ENCODE measurements at places on chromosomes 5 and 9.

DNA sequence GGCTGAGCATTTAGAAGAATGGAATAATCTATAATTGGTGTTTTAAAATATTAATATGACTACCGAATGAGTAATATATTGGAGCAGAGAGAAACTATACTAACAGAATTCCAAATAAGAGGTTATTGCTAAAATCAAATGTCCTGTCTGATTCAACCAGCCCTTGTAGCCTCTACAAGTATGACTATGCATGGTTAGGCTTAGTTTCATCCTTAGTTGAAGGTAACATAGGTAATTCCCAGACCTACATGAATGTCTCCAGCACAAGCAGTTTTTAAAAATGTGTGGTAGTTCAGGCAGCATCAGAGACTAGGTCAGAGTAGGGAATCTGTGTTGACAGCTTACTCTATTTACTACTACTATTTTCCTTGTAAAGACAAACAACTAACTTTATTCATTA is 51.7 kb upstream of the SLC27A6 start:
- DNase-seq: no peak

DNA sequence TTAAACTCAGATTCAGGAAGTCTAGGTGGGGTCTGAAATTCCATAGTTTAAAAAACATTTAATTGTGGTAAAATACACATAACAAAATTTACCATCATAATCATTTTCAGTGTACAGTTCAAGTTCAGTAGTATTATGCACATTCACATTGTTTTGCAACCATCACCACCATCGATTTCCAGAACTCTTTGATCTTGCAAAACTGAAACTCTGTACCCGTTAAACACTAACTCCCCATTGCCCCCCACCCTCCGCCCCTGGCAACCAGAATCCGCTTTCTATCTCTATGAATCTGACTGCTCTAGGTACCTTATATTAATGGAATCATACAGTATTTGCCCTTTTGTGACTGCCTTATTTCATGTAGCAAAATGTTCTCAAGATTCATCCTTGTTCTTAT is 117.5 kb downstream of the CEP120 start:
- DNase-seq: no peak

DNA sequence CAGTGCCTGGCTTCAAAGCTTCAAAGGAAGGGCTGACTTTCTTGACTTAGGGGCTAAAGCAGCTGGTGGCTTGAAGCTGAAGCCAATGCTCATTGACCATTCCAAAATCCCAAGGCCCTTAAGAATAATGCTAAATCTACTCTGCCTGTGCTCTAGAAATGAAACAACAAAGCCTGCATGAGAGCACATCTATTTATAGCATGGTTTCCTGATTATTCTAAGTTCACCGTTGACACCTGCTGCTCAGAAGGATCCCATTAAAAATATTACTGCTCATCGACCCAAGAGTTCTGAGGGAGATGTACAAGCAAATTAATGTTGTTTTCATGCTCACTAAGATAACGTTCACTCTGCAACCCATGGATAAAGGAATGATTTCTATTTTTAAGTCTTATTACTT is 6.7 kb downstream of the TMEM174 start:
- DNase-seq: no peak

DNA sequence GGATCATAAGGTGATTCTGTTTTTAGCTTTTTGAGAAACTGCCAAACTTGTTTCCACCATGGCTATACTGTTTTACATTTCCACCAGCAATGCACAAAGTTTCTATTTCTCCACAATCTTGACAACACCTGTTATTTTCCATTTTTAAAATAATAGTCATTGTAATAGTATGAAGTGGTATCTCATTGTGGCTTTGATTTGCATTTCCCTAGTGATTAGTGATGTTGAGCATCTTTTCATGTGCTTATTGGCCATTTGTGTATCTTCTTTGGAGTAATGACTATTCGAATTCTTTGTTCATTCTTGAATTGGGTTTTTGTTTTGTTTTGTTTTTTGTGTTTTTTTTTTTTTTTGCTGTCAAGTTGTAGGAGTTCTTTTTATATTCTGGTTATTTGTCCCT is 4.9 kb downstream of the GARNL3 start:
- no peak for DNase-seq

DNA sequence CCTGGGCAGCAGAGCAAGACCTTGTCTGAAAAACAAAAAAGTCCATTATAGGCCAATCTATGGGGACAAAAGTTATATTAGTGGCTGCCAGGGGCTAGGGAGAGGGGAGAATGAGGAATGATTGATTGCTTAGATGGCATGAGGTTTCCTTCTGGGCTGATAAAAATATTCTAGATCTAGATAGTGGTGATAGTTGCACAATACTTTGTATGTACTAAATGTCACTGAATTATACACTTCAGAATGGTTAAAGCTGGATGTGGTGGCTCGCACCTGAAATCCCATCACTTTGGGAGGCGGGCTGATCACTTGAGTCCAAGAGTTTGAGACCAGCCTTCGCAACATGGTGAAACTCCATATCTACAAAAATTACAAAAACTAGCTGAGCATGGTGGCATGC is 42.8 kb upstream of the TEX48 start:
- DNase-seq: no peak

- no peak for DNase-seq
Measured at GRCh38 chr5:131186561-131187256, 16.0 kb downstream of the LYRM7 start.

- DNase-seq: no peak
Measured at GRCh38 chr9:109579191-109579948, 81.3 kb upstream of the PTPN3 start.

DNA sequence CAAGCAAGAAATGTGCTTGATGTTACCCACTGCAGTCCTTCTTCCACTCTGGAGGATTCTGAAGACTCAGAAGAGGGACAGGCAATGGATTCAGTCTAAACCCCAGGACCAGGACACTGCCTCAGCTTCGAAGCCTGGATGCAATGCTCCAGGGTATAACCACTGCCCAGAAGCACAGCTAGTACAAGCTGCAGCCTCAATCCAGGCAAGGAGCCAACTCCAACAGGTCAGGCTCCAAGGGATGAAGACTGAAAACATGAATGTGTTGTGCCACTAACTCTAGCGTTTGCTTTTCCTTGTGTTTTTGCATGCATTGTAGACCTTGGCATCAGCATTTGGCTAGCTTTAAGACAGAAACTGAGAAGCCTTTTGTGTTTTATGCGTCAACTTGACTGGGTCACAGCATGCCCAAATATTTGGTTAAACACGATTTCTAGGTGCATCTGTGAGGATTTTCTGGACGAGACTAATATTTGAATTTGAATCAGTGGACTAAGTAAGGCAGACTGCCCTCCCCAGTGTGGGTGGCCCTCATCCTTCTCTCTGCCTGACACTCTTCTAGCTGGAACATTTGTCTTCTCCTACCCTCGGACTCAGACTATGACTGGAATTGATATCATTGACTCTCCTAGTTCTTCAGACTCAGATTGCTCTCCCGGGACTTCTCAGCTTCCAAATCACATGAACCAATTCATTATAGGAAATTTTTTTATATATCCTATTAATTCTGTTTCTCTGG is 20.5 kb upstream of the GPX3 start:
- no peak for DNase-seq

DNA sequence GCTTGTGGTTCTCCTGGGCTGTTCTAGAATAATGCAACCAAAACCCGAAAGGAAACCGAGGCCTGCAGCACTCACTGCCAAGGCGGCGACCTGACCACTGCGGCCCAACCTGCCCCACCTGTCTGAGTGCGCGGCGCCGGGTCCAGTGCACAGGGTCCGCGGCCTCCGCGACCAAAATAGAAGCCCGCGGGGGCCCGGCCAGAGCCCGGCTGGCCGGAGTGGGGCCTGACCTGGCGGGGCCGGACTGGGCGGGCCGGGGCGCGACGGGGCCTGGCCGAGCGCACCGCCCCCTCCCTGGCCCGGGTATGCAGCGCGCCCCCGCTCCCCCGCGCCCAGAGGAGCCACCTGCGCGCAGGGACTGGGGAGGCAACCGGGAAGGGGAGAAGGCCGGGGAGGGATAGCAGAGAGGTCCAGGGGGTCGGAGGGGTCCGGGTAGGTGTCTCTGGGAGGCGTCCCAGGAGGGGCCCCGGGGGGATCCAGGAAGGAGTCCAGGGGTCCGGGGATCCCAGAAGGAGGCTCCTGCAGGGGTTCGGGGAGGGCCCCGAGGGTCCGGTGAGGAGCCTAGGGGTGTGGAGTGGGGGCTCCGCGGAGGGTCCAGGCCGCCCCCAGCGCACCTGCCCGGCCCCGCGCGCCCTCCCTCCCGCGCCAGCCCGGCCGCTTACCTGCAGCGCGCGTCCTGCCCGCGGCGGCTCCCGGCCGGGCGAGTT is 503 bp downstream of the SEMA4D start:
- DNase-seq: peak; percentile 24

GRCh38 chr5:158660726-158661125 is 439.0 kb downstream of the EBF1 start:
- no peak for DNase-seq

GRCh38 chr5:19035816-19036215 is 952.2 kb downstream of the CDH18 start:
- DNase-seq: no peak
